ENCODE measurements at places on chromosomes 11 and 22.

DNA sequence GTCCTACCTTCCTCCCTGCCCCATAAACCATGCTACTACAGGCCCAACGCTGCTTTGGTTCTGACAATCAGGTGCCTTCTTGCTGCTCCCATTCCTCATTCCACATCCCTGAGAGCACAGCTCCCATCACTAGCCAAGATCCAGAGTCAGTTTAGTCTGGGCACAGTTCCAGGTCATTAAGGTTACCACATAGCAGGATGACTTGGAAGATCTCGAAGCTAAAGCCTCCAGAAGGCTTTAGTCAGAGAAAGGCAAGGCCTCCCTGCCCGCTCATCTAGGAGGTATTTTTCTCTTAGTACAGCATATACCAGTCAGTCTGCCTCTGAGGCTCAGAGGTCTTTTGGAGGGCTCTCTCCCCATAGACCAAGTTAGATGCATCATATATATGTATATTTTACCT lies 30.3 kb downstream of the TRIM66 start:
- DNase-seq: no peak

- no peak for DNase-seq
These were observed 101.0 kb upstream of the SORL1-AS1 start for GRCh38 chr11:121553806-121554205.

DNA sequence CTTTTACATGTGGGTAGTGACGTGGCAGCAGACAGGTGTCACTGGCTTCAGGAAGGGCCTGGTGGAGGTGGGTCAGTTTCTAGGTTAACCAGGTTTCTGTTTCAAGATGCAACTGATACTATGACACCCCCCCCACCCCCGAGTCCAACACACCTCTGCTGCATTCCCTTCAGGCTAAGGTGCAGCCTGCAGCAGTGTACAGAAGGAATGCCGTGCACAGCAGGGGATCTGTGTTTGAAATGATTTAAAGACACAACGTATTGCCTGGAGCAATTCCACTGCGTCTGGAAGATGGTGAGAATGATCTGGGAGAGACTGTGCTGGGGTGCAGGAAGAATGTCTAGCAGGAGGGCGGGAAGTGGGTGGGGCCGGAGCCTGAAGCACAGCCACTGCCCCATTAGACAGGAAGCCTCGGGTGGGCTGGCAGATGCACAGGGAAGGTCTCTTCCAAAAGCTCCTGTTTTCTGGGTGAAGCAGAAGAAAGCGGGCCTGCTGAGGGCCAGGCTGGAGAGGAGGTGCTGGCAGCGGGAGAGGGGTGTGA lies 11.9 kb upstream of the TESMIN start:
- no peak for DNase-seq

GRCh38 chr22:40108396-40108795 lies 69.3 kb upstream of the TNRC6B start:
- no peak for DNase-seq

DNA sequence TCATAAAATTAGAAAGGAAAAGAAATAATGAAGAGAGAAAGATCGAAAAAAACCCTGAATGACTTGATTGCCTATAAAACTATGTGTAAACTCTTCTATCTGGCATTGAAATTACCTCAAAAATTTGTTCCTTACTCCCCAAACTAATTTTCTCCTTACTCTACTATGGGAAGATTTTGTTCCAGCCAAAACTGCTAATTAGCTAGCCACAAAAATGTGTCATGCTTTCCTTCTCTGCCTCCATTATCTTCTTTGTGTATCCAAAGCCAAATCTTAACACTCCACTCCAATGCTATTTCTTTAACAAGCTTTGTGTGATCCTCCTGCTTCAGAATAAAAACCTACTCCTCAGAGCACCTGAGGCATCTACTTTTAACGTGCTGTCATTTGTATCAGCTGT lies 831.2 kb downstream of the METTL15 start:
- no peak for DNase-seq

GRCh38 chr11:95432714-95433503 lies 201.9 kb upstream of the SESN3 start:
- no peak for DNase-seq

GRCh38 chr22:20015971-20016733 lies 471 bp downstream of the ARVCF start:
- peak; percentile 38 for DNase-seq

DNA sequence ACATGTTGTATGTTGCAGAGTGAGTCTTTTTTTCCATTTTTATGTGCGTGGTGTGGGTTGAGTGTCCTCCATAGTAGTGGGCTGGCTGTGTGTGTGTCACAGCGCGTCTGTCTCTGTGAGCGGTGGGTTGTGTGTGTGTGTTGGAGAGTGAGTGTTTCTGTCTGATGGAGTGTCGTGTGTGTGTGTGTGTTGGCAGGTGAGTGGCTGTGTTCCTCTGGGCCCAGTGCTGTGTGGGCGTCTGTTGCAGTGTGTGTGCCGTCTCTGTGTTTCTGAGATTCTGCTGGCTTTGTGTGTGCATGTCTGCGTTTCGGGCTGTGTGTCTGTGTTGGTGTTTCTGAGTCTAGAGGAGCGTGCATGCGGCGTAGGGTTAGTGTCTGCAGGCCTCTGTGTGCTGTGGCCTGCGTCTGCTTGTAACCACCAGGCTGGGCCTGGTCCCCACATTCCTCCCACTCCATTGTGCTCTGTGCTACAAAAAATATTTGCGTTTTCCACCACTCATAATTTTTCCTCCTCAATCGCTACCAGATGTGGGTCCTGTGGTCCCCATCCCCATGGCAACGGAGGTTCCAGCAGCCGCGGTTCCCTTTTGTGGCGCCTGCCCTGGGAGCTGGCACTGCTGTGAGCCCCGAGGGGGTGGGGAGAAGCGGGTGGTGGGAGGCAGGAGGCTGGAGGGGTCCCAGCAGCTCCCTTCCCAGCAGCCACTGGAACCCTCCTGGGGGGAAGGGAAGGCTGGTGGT lies 15.2 kb downstream of the SCARF2 start:
- no peak for DNase-seq

- DNase-seq: no peak
These were observed 98.5 kb downstream of the SMCO4 start for GRCh38 chr11:93444617-93445073.

DNA sequence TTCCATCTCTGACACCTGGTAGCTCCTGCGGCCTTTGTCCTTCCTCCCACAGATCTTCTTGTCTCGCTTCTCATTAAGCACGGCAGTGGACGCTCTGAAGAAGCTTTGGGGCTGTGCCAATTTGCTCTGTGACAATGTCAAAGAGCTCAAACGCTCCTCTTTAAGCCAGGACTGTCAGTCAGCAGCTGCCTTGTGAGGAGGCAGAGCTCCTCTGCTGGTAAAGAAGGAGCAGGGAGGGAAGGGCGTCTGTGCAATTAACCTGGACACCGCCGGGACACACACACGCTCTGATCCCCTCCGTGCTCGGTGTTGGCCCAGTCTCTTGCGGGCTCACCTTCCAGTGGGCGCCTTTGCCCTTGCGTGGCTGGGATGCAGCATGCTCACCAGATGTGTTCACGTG lies 373.9 kb downstream of the BRD1 start:
- DNase-seq: no peak

DNA sequence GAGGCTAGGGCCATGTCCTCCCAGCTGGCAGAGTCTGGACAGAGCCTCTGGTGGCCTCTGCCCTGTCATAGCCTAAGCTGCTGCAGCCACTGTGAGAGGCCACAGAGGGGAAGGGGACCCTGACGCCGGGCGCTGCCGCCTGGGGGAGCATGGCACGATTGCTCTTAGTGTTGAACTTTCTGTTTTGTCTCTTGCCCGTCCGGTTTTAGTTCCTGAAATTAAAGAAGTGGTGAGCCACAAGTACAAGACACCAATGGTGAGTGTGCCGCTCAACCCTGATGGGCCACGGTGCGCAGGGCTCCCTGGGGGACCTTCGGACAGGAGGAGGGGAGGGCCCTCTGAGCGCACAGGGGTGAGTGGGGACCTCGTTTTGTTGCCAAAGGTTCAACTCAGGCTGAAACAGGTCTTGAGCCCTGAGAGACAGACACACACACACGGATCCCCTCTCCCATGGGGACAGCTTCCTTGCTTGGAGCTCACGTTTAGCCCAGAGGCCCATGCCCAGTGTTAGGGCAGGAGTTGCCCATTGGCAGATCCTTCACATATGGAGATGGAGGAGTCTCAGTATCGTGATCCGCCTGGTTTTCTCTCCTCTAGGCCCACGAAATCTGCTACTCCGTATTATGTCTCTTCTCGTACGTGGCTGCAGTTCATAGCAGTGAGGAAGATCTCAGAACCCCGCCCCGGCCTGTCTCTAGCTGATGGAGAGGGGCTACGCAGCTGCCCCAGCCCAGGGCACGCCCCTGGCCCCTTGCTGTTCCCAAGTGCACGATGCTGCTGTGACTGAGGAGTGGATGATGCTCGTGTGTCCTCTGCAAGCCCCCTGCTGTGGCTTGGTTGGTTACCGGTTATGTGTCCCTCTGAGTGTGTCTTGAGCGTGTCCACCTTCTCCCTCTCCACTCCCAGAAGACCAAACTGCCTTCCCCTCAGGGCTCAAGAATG lies 23.8 kb downstream of the MYBPC3 start:
- no peak for DNase-seq

- DNase-seq: no peak
These were observed 55.3 kb downstream of the INSC start for GRCh38 chr11:15169815-15170551.

DNA sequence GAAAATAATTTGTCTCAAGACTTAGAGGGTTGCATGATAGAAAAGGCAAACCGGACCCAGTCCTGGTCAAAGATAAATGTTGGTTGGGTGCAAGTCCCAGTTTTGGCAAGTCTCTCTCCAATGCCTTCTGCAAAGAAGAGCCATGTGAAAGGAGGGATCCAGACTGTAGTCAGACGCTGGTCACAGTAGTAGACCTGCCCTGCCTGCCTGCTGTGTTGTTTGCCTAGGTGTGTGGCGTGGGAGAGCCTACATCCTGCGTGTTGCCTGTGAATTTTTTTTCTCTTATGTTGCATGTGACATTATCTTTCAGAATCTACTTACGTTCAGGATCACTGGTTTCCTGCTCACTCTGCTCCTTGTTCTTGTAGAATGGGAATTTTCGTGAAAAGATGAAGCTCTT lies 197.6 kb upstream of the CCDC90B start:
- DNase-seq: no peak

Measured in dermis microvascular lymphatic vessel endothelial cell (primary cell).